ENCODE measurements at places on chromosomes 7 and 10.
A peak's percentile ranks its signal among the peaks of the same experiment; 100 is the strongest.

GRCh38 chr10:114021717-114022680 lies 21.7 kb upstream of the ADRB1 start:
- no peak for DNase-seq

- no peak for DNase-seq
Observed at GRCh38 chr10:122373721-122374120, 787 bp upstream of the PLEKHA1 start.

- DNase-seq, result no peak
Observed at GRCh38 chr7:43438897-43439479, 143.9 kb upstream of the STK17A start.

- no peak for DNase-seq
Observed at GRCh38 chr7:30925913-30926312, 14.3 kb downstream of the AQP1 start.

DNA sequence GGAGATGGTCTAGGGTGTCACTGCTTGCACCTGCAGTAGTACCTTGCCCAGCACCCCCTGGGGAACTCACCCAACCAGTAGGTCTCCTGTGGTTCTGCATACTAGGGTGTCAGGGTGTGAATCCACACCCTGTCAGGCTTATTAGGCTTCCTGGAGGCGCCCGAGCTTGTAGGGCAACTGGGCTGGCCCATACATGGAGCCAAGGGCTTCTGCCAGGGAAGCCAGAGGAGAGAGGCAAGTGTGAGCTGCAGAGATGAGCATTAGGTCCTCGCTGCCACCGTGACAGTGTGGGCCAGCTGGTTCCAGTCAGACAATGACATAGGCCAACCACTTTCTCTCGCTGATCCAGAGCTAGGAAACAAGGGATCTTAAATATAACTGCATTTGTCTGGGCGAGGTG lies 11.2 kb downstream of the MXI1 start:
- no peak for DNase-seq

DNA sequence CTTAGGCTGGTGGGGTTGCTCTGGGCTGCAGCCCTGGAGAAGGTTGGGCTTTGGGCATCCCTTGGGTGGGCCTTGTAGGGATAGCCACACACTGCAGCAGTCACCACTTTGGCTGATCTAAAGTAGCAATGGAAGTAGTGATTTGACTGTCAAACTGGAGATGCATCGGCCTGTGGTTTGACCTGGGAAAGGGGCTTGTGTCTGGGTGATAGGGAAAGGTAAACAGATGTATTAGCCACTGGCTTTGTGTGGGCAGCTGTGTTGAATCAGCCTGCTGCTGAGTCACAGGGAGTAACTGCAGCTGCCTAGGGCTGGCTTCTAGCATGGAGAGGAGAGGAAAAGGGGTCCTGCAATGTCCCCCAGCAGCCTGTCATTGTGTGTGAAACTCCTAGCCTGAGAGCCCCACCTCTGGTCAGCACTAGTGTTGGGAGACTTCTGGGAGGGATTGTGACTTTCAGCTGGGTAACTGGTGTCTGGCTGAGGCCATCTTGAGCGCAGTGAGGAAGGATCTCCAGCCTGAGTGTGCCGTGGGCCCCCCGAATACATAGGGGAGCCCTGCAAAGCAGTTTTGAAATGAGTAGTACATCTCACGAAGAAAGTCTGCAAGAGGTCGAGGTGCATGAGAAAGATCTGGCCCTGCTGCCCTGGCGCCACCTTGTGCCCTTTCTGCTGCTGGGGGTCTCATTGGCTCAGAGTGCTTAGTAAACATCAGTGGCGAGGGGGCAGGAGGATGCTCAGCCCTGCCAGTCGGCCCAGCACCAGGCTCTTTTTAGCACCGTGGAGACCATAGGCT lies 117.3 kb downstream of the FANK1 start:
- DNase-seq, result peak; percentile 66

GRCh38 chr10:99913831-99914235 lies 95.9 kb downstream of the DNMBP start:
- DNase-seq, result no peak

GRCh38 chr10:43598446-43598845 lies 7.8 kb upstream of the ZNF485 start:
- no peak for DNase-seq

GRCh38 chr10:8042721-8043568 lies 11.5 kb upstream of the GATA3 start:
- DNase-seq, result no peak

GRCh38 chr7:123639631-123640030 lies 16.0 kb upstream of the LMOD2 start:
- no peak for DNase-seq

DNA sequence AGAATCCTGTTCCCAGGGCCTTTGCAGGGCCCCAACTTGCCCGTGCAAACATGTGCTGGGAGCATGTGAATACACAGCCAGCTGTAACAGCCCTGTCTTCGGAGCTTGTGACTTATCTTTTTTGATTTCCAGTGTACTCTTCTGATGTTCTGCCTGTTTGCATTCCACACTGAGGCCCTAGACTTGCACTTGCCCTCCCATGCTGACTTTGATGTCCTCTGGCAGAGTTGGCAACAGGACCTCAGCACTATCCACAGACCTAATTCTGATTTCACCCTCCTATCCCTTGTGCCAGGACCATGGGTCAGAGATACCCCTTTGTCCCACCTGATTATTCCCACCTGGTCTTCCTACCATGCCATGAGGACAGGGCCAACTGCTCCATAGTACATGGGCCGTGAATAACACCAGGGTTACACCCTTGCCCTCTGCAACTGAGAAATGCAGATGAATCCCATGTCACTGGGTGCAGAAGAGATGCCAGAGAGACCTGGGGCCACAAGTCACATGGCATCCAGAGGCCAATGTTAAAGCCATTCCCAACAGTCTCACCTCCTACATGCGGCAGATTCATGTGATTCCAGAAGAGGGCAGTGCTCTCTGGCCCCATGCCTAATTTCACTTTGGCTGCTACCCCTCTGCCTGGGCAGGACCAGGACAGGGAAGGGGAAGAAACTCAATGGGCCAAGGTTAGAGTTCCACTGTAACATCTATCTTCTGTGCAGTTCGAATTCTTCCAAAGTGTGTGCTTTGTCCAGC lies 43.0 kb downstream of the SCRN1 start:
- DNase-seq, result no peak

Measured in activated CD4-positive, alpha-beta T cell treated with anti-CD3 and anti-CD28 coated beads, Interleukin-10, Interleukin-2, amounts not matched to agents 100 ng/mL and 50 ng/mL, durations not matched to agents 16 hours and 8 hours (primary cell).